ENCODE measurements at places on chromosomes 5 and 9. TPM values are rescaled to one million over a fixed set of nuclear protein-coding genes. Genes with fewer than 3 reads are reported as not detected.

DNA sequence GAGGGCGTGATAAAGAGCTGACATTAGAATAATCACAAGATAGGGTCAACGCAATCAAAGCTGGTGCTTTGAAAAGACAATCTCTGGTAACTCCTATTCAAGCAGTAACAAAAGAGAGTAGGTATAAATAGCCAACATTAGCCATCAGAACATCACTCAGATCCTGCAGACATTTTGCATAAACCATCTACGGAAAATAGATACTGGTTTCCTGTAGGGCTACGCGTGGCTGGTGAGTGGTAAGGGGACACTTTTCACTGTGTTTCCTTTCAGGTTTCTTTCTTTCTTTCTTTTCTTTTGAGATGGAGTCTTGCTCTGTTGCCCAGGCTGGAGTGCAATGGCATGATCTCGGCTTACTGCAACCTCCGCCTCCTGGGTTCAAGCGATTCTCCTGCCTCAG lies 22.3 kb downstream of the TTF1 start:
- no peak for DNase-seq

GRCh38 chr5:38591523-38591849 lies 35.0 kb upstream of the LIFR start:
- DNase-seq = no peak

DNA sequence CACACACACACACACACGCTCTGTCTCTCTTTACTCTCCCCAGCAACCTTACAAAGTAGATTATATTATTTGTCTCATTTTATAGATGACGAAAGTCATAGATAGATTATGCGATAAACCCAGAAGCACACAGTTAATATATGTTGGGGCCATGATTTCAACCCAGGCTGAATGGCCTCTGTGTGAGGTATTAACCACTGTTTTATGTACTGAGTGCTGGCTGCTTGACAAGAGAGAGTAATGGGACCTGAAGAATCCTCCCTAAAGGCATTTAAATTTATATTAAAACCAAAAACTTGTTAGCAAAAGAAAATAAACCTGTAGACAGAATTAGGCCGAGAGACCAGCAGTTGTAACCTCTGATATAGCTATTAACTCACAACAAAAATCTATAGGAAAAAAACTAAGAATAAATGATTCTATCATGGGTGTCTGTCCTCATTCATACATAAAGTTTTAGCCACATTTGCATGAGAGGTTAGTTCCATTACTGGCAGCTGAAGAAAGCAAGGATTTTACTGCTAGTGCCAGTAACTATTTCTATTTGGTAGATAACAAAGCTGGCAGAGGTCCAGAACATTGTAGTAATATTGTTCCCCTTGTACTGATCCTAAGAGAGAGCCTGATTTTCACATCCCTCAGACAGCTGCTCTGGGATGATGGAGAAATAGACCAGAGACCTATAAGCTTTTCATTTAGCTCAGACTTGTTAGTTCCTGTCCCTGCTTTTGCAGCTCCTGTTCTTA lies 250.9 kb downstream of the ADGRV1 start:
- DNase-seq = no peak

- no peak for DNase-seq
These were observed 59.4 kb downstream of the MINAR2 start for GRCh38 chr5:129807162-129807814.

DNA sequence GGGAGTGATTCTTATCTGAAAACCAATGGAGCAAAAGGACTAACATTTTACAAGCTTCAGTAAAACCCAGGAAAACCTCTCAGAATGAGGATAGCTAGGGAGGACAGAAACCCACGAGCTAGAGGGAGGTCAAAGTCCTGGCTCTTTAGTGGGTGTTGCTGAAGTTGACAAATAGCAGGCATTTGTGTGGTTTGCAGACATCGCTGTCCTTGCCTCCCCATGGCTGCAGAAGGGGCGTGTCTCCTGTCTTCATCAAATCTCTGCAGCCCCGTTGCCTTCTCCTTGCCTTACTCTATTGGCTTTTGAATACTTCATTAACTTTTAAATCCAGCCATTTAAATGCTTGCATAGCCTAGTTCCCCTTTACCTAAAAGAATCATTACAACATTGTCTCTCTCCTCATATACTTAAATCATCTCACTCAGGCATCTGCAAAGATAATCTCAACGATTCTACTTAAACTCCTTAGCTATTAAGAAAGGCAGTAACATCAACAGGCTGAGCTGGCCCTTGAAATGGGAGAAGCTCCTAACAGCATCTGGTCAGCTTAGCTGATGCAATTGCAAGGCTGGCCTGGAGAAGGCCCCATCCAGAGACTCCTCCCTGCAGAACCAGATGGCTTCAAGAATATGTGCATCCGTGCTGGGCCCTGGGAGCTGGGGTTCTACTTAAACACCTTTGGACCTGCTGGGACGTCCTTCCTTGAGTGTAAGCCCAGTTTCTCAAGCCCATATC lies 152.8 kb upstream of the TAS2R1 start:
- no peak for DNase-seq

The TRAF1 gene
- total RNA-seq = 21.7 TPM

The CTXN3 gene
- not detected for total RNA-seq

The SLF1 gene
- total RNA-seq = 15.3 TPM

The ANKRD31 gene
- total RNA-seq = 0.61 TPM

The COL23A1 gene
- 1.5 TPM for total RNA-seq
